LHCN-M2 (cell line): ENCODE measurements at places on chromosomes 12 and 14. TPM values are rescaled to one million over a fixed set of nuclear protein-coding genes. Genes with fewer than 3 reads are reported as not detected.

The COCH gene
- 0.40 and 1.5 TPM in 2 replicates for total RNA-seq

- DNase-seq: no peak
Measured at GRCh38 chr14:63387711-63388110, 69.0 kb upstream of the GPHB5 start.

- no peak for DNase-seq
Measured at GRCh38 chr14:34562776-34563150, 23.3 kb upstream of the EAPP start.

- peak; percentile 19 for DNase-seq
Measured at GRCh38 chr14:26896447-26896846, 298.6 kb upstream of the NOVA1 start.

DNA sequence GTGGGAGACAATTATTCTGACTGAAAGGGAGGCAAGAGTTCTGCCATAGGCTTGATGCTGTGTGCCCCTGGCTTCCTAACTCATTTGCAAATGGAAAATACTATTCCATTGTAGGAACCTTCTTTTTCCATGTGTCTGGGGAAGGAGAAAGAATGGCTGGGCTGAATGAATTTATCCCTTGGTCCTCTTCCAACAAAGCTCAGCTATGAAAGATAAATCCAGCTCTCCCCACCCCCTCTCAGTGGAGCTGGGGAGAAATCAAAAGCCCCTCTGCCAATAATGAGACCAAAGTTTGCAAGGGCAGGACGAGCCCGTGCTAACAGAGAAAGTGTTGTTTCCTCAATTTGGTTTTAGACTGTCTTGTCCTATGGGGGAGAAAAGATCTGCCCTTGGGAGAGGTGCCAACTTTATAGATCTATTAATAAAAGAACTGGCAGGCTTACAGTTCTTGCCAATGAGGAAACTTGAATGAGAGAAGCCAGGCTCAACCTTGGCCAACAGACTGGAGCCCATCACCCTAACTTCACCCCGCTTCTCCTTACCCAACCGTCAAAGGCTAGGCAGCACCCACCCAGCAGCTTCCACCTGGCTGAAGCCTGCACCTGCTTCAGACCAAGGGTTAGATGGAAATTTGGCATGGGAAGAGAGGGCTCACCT, 8.9 kb upstream of the TCL1B start:
- no peak for DNase-seq

GRCh38 chr12:94588346-94588745, 62.0 kb downstream of the TMCC3 start:
- DNase-seq: no peak

GRCh38 chr14:88210426-88210825, 112.6 kb downstream of the KCNK10 start:
- no peak for DNase-seq

The KRT71 gene
- not detected in 2 replicates for total RNA-seq

The BIN2 gene
- total RNA-seq: not detected in 2 replicates
